ENCODE measurements at places on chromosomes 6 and 20.

DNA sequence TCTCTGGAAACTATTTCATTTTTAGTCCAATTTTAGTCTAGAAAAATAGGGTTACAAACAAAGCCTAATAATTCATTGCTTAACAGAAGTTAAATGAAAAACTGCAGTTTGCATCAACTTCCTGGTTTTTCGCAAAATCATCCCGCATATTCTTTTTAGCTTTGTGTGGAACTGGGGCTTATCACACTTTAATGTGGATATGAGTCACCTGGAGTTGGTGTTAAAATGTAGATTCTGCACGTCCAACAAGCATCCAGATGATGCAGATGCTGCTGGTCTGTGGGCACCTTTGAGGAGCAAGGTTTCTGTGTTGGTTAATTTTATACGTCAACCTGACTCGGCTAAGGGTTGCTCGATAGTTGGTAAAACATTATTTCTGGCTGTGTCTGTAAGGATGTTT, 126.1 kb downstream of the PLCB4 start:
- no peak for DNase-seq

GRCh38 chr6:107644513-107644912, 154.6 kb downstream of the SOBP start:
- no peak for DNase-seq

GRCh38 chr6:19979059-19979458, 141.9 kb downstream of the ID4 start:
- DNase-seq: no peak

GRCh38 chr6:144580039-144580438, 294.9 kb downstream of the UTRN start:
- DNase-seq: no peak

DNA sequence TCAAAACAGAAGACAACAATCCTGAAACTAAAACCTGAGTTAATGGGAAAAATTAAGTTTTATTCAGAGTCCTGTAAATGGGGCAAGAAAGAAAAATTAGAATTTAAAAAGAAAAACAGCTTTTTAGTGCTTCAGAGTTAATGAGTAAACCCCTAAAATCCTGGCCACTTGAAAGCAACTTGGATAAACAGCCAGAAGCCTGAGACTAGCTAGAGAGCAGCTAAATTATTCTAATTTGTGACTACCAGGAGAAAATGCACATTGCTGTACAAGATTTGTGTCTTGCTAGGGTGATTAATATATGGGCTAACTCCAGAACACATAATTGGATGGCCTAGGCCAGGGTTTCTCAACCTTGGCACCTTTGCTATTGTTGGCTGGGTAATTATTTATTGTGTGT, 62.4 kb upstream of the ARG1 start:
- DNase-seq: no peak

DNA sequence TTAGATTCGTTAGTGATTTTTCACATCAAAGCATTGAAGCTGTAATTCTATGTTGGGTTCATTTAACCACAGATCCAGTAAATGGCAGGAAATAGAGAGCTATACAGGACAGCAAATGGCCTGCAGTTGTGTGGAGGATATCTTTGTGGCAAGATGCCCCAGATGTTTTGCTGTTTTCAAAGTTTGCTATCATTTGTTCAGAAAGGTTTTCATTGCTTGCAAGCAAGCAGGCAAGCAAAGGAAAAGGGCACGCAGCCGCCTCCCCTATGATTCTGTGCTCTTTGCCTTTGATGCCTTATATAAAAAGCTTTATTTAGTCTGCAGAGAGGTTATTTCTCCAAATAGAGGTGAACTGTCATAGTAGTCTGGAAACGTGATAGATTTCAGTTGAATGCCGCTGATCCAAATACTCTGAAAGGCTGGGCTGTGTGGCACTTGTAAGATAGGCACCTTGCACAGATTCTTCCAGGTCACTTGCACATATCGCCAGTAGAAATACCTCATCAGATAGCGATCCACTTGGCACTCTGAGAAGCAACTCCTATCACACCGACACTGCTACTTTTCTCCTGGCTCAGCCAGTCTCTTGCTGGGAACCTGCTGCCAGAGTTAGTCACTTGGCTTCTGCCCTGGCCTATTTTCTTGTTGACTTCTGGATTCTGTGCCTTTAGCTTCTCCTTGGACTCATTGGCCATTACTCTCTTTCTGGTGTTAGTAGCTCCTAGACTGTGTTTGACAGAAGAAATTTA, 66.4 kb downstream of the UTRN start:
- DNase-seq: peak; percentile 75

- DNase-seq: no peak
Observed at GRCh38 chr6:333379-334002, 41.2 kb downstream of the DUSP22 start.

Data from LNCaP clone FGC (cell line).